ENCODE measurements at places on chromosomes 3 and 15.

- DNase-seq: no peak
Observed at GRCh38 chr3:187020376-187020775, 90.0 kb downstream of the ST6GAL1 start.

- no peak for DNase-seq
Observed at GRCh38 chr15:98774756-98775497, 126.6 kb downstream of the IGF1R start.

DNA sequence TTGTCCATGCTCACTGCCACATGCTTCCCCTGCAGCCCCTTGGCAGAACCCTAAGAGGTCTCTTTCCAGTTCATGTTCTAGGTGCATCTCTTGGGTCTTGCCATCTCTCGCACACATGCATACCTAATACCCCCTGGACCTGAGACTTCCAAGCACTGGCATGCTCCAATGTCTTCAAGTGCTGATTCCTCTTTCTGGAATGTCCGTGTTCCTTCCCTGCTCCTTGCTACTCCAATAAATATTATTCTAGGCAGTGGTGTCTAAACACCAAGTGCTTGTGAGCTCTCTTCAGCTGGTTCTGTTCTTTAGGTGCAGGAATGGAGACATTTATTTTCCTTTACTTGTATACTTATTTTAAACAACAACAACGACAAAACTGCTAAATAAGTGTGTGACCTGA is 370.1 kb downstream of the LPP start:
- no peak for DNase-seq

GRCh38 chr15:83980637-83981036 is 254.9 kb upstream of the GOLGA6L4 start:
- DNase-seq: no peak

GRCh38 chr3:62046326-62046725 is 327.0 kb downstream of the FEZF2 start:
- no peak for DNase-seq

GRCh38 chr3:12750658-12751071 is 8.4 kb downstream of the TMEM40 start:
- DNase-seq: no peak

DNA sequence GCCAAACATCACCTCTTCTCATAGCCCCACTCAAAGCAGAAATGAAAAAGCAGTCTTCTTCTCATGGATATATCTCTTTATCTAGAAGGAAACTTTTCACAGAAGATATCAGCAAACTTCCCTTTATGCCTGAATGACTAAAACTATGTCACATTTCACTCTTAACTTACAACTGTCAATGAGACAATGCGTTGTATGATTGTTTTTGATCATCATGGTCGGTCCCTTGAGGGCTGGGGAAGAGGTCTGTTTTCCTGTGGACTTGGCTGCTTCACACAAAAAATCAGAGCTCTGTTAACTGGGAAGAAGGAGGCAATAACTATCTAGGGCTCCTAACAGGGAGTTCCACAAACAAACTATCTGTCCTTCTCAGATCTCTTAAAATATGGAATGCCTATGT is 5.1 kb downstream of the NLGN1 start:
- DNase-seq: no peak

GRCh38 chr3:81874738-81875137 is 113.3 kb upstream of the GBE1 start:
- DNase-seq: no peak

GRCh38 chr3:58624550-58624949 is 42.0 kb downstream of the FAM3D start:
- no peak for DNase-seq

GRCh38 chr3:106282943-106283342 is 414.1 kb upstream of the CBLB start:
- DNase-seq: no peak

GRCh38 chr15:95975212-95975611 is 355.3 kb upstream of the NR2F2 start:
- DNase-seq: no peak

- no peak for DNase-seq
Observed at GRCh38 chr3:117589454-117589853, 879.9 kb downstream of the TUSC7 start.

DNA sequence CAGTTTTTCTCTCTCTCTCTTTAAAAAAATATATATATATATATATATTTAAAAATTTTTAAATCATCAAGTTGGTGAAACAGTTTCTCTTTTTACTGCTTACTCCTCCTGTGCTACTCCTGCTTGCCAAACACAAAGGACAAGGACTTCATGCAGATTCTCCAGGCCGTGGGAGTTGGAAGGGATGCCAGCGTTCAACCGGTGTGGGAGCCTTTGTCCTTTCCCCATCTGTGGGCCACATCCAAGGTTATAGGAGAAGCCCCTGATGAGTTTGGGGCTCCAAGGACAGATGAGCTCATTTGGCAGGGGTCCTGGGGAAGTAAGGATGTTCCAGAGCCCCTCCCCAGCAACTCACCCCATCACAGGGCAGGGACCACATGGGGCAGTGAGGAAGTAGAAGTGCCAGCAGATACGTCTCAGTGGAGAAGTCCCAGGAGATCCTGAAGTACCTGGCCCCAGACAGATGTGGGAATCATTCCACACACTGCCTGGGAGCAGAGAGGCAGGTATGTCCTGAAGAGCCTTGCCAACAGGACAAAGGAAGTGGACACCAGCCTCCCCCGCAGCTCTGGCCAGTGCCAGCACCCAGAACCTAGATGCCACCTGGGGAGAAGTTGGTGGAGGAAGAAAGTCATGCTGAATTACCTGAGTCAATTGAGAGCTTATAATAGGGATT is 36.6 kb downstream of the CCK start:
- no peak for DNase-seq

DNA sequence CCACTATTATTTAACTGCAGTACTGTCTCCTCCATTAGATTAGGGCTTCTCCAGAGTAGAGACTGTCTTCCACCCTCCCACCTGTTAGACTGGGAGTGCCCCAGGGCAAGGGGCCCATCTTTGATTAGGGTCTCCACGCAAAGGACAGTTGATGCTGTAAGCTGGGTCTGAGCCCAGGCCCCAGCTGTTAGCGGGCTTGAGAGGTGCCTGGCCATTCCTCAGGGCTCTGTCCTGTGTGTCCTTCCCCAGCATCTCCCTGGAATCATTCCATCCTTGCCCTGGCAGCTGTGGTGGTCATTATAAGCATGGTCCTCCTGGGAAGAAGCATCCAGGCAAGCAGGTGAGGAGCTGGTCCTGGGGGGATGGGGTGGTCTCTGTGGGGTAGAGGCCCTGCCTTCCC is 6.1 kb downstream of the SLC51B start:
- DNase-seq: no peak

DNA sequence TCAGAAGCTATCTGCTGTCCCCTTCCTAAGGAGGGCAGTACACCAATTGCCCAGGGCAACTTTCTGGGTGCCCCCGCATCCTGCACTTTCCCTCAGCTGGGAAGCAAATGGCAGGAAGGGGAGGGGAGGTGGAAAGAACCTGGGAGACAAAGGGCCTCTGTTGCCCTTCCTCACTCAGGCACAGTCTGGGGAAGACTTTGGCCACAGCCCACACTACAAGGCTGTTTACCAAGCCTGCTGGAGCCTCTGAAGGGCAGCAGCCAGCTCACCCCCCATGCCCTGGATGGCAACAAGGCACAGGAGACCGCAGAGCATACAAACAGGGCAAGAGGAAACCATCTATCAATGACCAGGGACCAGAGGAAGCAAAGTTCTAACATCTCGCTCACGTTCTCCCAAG is 42.4 kb downstream of the ARRDC4 start:
- DNase-seq: no peak

DNA sequence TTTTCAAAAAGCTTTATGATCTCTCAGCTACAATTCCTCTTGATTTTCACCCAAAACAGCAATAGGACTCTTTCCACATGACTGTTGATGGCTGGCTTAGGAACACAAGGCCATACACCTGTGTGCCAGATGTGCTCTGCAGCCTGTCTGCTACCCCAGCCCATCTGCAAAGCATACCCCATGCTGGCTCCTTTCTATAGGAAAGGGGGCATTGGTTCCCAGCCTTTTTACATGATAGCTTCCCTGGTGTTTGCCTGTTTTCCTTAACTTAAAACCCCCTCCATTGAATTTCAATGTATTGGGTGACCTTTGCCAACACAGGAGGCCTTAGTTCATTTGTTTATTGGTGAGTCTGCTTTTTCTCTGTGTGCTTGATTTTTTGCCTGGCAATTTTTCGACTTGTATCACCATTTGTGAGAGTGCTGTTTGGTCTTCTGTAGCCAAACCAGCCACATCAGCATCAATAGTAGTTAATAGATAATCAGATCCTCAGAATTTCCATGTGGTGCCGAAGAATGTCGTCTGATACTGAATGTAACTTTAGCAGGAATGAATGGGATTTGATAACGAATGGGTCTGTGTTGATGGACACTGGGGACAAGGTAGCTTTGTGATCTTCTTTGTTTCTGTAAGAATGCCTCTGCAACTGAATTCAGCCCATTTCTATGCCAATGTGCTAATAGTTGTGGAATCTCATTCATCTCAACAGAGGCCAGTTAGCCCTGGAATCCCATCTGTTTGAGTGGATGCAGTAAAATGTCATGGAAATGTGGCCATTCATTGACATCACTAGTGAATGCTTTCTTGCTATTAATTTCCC is 272.2 kb upstream of the RARB start:
- no peak for DNase-seq

DNA sequence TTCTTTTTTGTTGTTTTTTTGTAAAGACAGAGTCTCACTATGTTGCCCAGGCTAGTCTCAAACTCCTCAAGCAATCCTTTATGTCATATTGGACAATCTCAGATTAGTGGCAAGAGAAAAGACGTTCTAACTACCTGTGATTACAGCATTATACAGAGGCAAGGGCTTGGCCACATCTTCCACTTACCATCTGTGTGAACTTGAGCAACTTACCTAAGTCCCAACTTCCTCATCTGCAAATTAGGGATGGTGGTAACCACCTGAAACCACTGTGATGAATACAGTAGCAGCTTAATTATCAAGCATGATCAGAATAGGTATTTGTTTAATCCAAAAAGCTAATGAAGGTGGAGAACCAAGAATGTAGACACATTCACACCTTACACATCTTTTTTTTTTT is 16.1 kb downstream of the LRRC2 start:
- no peak for DNase-seq

- DNase-seq: no peak
Observed at GRCh38 chr3:188979248-188979647, 192.5 kb upstream of the TPRG1 start.

DNA sequence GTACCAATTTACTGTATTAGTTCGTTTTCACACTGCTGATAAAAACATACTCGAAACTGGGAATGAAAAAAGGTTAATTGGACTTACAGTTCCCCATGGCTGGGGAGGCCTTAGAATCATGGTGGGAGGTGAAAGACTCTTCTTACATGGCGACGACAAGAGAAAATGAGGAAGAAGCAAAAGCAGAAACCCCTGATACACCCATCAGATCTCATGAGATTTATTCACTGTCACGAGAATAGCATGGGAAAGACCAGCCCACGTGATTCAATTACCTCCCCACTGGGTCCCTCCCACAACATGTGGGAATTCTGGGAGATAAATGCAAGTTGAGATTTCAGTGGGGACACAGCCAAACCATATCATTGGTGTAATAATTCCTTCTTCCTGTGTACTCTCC is 69.6 kb downstream of the C3orf20 start:
- DNase-seq: no peak

- no peak for DNase-seq
Observed at GRCh38 chr15:29740692-29741311, 81.5 kb downstream of the TJP1 start.

DNA sequence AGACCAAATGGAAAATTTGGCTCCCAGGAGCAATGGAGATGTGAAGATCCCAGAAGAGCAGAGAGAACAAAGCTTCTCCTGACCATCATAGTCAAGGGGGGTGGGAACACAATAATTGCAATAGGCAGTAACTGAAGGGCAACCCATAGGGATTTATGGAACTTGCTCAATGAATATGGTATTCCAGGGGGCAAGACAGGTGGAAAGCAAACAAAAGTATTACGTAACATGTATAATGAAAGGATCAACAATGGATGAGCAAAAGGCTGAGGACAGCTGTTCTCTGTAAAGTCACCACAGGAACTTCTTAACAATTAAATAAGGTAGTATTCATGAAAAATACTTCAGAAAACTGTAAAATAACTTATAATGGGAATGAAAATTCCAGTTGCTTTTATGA is 226.1 kb downstream of the PCCB start:
- DNase-seq: no peak

DNA sequence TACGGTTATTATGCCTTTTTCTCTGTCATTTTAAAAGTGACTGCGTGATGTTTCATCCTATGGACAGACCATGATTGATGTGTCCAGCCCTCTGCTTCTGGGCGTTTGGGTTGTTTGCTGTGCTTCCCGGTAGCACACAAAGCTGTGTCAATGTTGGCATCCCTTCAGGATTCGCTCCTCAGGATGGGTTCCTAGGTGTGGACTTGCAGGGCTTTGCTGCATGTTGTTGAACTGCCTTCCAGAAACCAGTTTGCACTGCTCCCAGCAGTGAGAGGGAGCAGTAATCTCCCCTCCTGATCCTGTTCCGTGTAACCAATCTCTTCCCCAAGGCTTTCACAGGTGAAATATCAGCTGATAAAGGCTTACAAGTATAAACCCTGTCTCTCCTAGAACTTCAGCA is 787 bp downstream of the TRPM1 start:
- DNase-seq: no peak

- DNase-seq: no peak
Observed at GRCh38 chr3:196377321-196377720, 39.1 kb upstream of the TM4SF19 start.

DNA sequence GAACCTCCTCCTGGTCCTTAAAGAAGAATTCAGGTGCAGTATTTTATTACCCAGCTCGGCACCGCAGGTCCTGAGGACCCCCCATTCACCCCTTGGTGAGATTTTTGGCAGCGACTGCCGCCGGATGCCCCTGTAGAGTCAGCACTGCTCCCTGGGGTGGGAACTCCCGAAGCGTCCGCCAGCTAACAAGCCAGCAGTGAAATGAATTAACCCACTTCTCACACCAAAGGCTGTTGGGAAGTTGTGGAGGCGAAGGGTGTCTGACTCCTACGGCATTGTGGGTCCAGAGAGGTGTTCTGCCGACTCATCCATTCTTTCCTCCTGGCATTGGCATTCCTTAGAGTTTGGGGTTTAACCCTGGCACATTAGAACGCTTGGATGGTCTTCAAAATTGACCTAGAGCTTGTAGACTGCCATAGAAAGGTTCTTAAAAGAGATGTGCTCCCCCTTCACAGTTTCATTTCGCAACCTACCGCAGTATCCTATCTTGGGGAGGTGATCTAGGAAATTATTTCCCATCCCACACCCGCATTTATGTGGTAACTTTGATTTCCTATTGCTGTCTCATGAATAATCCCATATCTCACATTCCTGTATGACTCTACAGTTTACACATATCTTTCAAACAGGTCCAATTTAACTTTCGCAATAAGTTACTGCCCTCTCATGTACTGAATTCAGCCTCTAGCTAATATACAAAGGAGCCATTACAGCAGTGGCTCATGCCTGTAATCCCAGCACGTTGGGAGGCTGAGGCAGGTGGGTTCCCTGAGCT is 879 bp upstream of the EIF5A2 start:
- DNase-seq: no peak

GRCh38 chr3:146889626-146890025 is 284.5 kb upstream of the PLSCR5 start:
- DNase-seq: no peak

- peak; percentile 80 for DNase-seq
Observed at GRCh38 chr3:161560008-161560637, 63.5 kb downstream of the OTOL1 start.

GRCh38 chr3:73550032-73550431 is 74.7 kb downstream of the PDZRN3 start:
- no peak for DNase-seq

- DNase-seq: no peak
Observed at GRCh38 chr3:149466192-149466591, 8.3 kb upstream of the TM4SF4 start.

Measured in right forelimb (tissue), 1 donor.